ENCODE measurements at places on chromosomes 13 and 19.

DNA sequence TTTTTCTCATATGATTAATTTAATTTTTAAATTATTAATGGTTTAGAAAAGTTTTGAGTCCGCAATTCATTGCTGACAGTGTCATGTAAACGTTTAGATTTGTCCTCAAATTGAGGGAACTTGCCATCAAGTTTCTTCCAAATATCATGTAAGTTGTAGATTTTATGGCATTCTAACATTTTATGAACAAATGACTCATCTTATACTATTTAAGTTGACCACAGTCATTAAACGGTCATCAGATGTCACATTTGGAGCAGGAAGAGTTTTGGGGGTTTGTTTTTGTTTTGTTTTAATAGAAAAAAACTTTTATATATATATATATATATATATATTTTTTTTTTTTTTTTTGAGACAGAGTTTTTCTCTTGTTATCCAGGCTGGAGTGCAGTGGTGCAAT is 4.3 kb downstream of the ZNF114 start:
- DNase-seq: no peak

GRCh38 chr19:47719047-47719859 is 6.0 kb downstream of the EHD2 start:
- no peak for DNase-seq

- DNase-seq: no peak
These were observed 202.4 kb downstream of the RFC3 start for GRCh38 chr13:34020388-34020787.

DNA sequence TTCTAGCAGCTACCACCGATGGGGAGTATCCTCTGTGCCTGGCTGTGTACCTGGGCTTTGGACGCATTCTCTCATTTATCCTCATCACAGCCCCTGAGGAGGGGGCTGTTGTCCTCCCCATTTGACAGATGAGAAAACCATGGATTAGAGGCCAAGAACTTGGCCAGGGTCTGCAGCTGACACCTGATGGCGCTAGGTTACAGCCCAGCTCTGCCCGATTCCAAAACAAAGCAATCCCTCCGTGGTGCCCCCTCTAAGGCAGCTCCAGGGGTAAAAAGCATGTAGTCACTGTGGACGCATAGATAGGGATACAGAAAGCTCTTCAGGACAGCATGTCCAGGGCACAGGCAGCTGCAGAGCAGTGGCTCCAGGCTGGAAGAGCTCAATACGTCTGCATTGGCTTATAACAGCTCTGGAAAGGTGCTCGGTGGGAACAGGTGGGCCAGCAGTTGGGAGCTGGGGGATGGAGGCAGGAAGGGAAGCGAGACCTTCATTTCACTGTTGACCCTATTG is 35.4 kb upstream of the UQCRFS1 start:
- DNase-seq: no peak

GRCh38 chr19:45913874-45914830 is at the start of gene NANOS2:
NANOS2 (minus strand) TSS chr19:45914778; CDS start chr19:45914693, 85 bp downstream.
- DNase-seq: no peak

DNA sequence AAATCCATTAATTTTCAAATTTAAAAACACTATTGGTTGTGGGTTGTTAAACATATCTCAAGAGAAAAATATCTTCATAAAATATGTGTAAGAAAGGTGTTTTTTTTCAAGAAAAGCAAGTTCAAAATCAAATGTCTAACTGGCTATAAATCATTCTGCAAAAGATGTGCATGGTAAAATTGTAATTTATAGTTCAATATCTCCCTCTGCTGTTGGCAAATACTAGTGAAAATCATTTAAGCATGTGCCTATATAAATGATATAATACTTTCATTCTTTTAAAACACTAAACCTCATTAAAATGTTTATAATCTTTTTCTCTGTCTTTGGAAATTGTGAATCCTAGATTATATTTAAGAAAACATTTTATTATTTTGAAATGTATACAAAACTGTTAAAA is 17.2 kb upstream of the SLITRK6 start:
- DNase-seq: no peak

DNA sequence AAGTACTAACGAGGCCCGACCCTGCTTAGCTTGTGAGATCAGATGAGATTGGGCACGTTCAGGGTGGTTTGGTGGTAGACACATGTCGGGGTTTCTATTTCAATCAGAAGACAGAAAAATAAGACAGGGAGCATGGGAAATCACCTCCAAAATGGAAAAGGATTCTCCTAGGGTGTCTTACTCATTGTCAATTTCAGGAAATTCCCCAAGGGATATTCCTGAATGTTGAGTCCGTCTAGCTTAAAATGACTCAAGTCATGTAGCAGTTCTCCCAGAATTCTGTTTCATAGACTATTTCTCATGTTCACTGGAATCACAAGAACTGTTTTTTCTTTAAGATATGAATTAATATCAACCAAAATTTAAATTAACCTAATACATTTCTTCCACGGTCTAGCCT is 380.1 kb downstream of the EFNB2 start:
- DNase-seq: no peak

Measured in CD4-positive, alpha-beta T cell treated with Interleukin-4 for 4 hours (primary cell).